MCF 10A (cell line): ENCODE measurements at places on chromosomes 16 and 17. TPM values are rescaled to one million over a fixed set of nuclear protein-coding genes. Genes with fewer than 3 reads are reported as not detected.

- peaks cover 39% of the 10 kb centered on the region for H3K4me1 ChIP-seq
- H3K27me3 ChIP-seq = no peaks in the 10 kb centered on the region
- peak overlapping the region; percentile 80 for H3K27ac ChIP-seq
- H3K4me3 ChIP-seq = peak overlapping the region; percentile 54
Observed at GRCh38 chr17:77455111-77455890, 314.5 kb downstream of the SEC14L1 start.

DNA sequence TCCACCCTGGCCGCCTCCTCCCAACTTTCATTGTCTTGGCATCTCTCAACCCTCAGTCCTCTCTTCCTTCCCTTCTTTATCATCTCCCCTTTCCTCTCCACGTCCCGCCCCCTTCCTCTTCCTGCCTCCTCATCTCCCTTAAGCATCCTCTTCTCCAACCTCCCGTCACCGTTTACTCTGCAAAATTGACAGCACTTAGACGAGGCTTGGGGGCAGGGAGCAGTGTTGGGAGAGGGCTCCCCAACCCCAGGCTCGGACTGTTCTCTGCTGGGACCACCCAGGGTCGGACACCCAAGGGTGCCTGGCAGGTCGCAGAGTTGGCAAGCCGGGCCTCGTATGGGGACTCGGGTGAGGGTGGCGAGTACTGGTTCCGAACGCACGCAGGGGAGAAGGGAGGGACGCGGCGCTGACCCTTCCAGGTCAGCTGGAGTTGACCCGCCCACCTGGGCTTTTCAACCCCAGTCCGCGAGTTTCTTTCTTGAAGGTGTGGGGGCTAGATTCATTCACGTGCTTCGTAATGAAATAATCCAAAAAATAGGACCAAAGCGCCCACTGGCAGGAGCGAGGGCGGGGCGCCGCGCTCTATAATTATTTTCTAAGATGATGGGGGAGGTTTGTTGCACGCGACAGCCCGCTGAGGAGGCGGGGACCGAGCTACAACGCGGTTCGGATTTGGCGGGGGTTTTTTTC, 775 bp upstream of the PAGR1 start:
- no peaks in the 10 kb centered on the region for H3K27me3 ChIP-seq
- no peak for DNase-seq
- H3K27ac ChIP-seq = peak overlapping the region; percentile 94
- H3K4me3 ChIP-seq = peak overlapping the region; percentile 89
- H3K4me1 ChIP-seq = peaks cover 47% of the 10 kb centered on the region

The TM4SF5 gene
- not detected in 2 replicates for total RNA-seq

GRCh38 chr16:30641378-30641982, 9.3 kb upstream of the PRR14 start:
- DNase-seq = no peak
- no peaks in the 10 kb centered on the region for H3K27me3 ChIP-seq
- no peaks in the 10 kb centered on the region for H3K36me3 ChIP-seq

DNA sequence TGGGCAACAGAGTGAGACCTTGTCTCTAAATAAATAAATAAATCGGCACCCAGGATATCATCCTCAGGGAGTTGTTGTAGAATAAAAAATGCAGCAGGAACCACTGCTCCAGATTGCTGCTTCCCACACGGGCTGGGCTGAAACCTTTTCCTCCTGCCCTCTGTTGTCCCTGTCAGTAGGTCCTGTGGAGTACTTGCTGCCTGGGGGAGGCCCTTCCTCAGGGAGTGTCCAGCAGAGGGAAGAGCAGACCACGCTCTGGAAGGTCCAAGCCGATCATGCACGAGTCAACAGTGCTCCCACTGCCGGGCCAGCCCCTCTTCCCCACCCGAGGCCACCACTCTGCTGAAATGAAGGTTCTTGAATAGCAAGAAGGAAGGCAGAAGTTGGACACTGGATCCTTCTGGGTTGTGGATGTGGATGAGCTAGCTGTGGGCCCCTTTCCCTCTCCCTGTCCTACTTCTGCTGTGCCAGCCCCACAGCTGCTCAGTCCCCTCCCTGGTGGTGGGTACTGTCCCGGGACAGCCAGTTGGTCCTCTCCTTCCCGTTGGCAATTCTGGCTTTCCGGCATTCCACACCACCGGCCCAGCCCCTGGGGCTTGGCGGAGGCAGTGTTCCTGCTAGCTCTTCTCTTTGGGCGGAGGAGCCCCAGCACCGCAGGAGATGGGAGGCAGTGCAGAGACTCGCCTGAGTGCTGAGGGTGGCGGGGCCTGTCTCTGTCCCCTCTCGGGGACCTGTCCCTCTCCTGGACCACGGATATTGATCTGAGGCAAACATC, 10.8 kb downstream of the CDK5R1 start:
- H3K4me1 ChIP-seq = peaks cover 18% of the 10 kb centered on the region
- no peaks in the 10 kb centered on the region for H3K36me3 ChIP-seq
- peak overlapping the region; percentile 3 for H3K4me3 ChIP-seq
- H3K27me3 ChIP-seq = no peaks in the 10 kb centered on the region

GRCh38 chr16:57264950-57265371, 19.5 kb downstream of the PLLP start:
- H3K27ac ChIP-seq = peak overlapping the region; percentile 89
- no peaks in the 10 kb centered on the region for H3K27me3 ChIP-seq
- DNase-seq = peak; percentile 72

- no peaks in the 10 kb centered on the region for H3K4me1 ChIP-seq
- H3K27me3 ChIP-seq = no peaks in the 10 kb centered on the region
- no peak overlapping the region for H3K27ac ChIP-seq
- DNase-seq = no peak
Observed at GRCh38 chr16:17392857-17393692, 77.7 kb downstream of the XYLT1 start.

GRCh38 chr17:65977041-65977440, 214.9 kb downstream of the CEP112 start:
- no peak for DNase-seq
- no peaks in the 10 kb centered on the region for H3K4me1 ChIP-seq
- H3K27me3 ChIP-seq = no peaks in the 10 kb centered on the region

DNA sequence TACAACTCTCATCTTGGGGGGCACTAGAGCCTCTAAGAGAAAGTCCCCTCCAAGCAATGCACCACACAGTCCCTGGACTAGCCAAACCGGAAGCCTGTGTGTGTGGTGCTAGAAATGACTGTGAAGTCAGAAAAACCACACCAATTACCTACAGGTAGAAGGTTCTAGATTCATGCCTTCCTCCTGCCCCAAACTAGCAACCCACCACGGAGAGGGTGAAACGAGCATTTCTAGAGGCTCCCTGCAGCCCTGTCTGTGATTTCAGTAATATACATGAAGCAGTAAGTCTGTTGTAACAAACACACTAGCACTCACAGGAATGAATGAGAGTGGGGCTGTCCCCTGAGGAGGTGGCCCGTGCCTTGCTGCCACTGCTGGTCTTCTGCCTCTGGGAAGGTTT, 13.6 kb downstream of the ZFHX3 start:
- peaks cover 18% of the 10 kb centered on the region for H3K36me3 ChIP-seq
- H3K27ac ChIP-seq = no peak overlapping the region
- DNase-seq = no peak
- no peaks in the 10 kb centered on the region for H3K27me3 ChIP-seq

The SPAG7 gene
- 112 and 151 TPM in 2 replicates for total RNA-seq

GRCh38 chr17:71437166-71437565, 683.7 kb upstream of the SOX9 start:
- H3K4me3 ChIP-seq = no peak overlapping the region
- H3K27me3 ChIP-seq = no peaks in the 10 kb centered on the region
- peaks cover 56% of the 10 kb centered on the region for H3K4me1 ChIP-seq
- no peaks in the 10 kb centered on the region for H3K36me3 ChIP-seq

DNA sequence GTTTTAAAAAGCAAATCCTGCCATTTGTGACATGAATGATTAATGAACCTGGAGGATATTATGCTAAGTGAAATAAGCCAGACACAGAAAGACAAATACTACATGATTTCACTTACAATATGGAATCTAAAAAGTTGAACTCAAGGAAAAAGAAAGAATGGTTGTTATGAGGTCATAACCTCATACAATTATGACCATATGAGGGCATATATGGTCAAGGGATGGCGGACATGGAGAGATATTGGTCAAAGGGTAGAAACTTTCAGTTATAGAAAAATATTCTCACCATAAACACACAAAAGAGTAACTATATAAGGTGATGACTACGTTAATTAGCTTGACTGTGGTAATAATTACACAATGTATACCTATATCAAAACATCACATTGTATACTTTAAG, 56.5 kb downstream of the MYO1D start:
- no peaks in the 10 kb centered on the region for H3K36me3 ChIP-seq
- no peaks in the 10 kb centered on the region for H3K27me3 ChIP-seq
- H3K27ac ChIP-seq = no peak overlapping the region
- DNase-seq = no peak
- no peaks in the 10 kb centered on the region for H3K4me1 ChIP-seq

GRCh38 chr17:34647511-34647910, 68.1 kb downstream of the TMEM132E start:
- no peaks in the 10 kb centered on the region for H3K27me3 ChIP-seq
- H3K27ac ChIP-seq = no peak overlapping the region
- no peaks in the 10 kb centered on the region for H3K36me3 ChIP-seq
- no peaks in the 10 kb centered on the region for H3K4me1 ChIP-seq
- no peak overlapping the region for H3K4me3 ChIP-seq
- DNase-seq = no peak

The SETD1A gene
- total RNA-seq = 15.0 and 15.8 TPM in 2 replicates

The NGFR gene
- 0.22 and 0.26 TPM in 2 replicates for total RNA-seq

DNA sequence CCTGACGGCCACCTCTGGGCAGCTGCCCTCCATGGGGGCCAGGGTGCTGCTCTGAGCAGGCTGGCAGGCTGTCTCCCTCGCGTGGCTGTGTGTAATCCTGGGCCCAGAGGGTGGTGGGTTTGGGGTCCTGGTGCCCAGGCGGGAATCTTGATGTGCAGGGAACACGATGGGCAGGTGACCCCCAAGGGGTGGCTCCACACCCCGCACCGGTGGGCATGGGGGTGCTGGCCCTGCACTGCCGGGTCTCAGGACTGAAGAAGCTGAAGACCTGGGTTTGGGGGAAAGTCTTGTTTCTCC, 8.6 kb downstream of the CHMP6 start:
- H3K27me3 ChIP-seq = peaks cover 13% of the 10 kb centered on the region
- H3K4me1 ChIP-seq = peaks cover 11% of the 10 kb centered on the region
- H3K36me3 ChIP-seq = peaks cover 29% of the 10 kb centered on the region
- H3K27ac ChIP-seq = no peak overlapping the region
- no peak for DNase-seq

- DNase-seq = no peak
- no peak overlapping the region for H3K27ac ChIP-seq
- H3K4me1 ChIP-seq = no peaks in the 10 kb centered on the region
- peaks cover 50% of the 10 kb centered on the region for H3K27me3 ChIP-seq
- H3K4me3 ChIP-seq = no peak overlapping the region
Observed at GRCh38 chr17:15323131-15323530, 18.3 kb downstream of the TEKT3 start.

DNA sequence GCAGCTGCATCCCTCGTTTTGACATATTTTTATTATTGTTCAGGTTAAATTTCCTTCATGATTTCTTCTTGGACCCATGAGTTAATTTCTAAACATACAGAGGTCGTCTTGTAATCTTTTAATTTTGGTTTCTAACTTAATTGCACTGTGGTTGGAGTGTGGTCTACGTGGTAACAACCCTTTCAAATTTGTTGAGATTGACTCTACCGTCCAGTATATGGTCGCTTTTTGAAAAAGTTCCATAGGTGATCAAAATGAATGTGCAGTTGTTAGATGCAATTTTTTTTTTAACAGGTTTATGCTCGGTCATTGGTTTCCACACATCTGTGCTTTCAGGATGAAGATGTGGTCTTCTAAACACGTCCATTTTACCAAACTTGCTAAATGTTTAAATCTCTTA, 11.0 kb upstream of the SLC6A4 start:
- H3K27me3 ChIP-seq = no peaks in the 10 kb centered on the region
- DNase-seq = no peak
- no peaks in the 10 kb centered on the region for H3K4me1 ChIP-seq
- H3K27ac ChIP-seq = no peak overlapping the region
- H3K4me3 ChIP-seq = no peak overlapping the region

GRCh38 chr17:82231312-82231561, 2.4 kb downstream of the SLC16A3 start:
- no peak for DNase-seq
- no peak overlapping the region for H3K27ac ChIP-seq
- H3K36me3 ChIP-seq = peaks cover 33% of the 10 kb centered on the region
- no peaks in the 10 kb centered on the region for H3K4me1 ChIP-seq

DNA sequence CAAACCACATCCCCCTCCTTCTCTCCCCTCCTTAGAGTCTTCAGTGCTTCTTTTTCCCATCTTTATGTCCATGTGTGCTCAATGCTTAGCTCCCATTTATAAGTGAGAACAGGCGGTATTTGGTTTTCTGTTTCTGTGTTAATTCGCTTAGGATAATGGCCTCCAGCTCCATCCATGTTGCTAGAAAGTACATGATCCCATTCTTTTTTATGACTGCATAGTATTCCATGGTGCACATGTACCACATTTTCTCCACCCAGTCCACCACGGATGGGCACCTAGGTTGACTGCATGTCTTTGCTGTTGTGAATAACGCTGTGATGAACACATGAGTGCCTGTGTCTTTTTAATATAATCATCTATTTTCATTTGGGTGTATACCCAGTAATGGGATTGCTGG, 44.3 kb downstream of the SLC39A11 start:
- H3K4me3 ChIP-seq = no peak overlapping the region
- H3K36me3 ChIP-seq = no peaks in the 10 kb centered on the region
- H3K27me3 ChIP-seq = no peaks in the 10 kb centered on the region
- H3K27ac ChIP-seq = no peak overlapping the region

DNA sequence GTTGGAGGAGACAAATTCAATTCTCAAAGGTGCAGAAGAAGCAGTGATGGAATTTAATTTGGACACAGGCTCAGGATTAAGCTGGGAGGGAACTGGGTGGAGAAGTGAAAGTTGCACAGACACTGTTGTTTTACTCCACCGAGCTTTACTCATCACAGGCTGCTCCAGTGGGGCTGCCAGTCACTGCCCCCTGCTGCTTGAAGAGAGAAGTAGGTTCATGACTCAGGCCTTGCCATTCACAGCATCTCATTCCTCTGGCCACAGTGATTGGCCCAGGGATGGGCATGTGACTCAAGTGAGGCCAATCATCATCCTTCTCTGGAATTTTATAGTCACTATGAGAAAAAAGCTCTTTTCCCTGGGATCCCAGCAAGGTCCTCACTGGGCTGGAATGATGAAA, 11.8 kb downstream of the GNAO1 start:
- H3K4me3 ChIP-seq = no peak overlapping the region
- peak; percentile 70 for DNase-seq
- peaks cover 11% of the 10 kb centered on the region for H3K27me3 ChIP-seq
- no peaks in the 10 kb centered on the region for H3K36me3 ChIP-seq
- H3K27ac ChIP-seq = no peak overlapping the region
- no peaks in the 10 kb centered on the region for H3K4me1 ChIP-seq

The ZNF287 gene
- 2.2 and 2.4 TPM in 2 replicates for total RNA-seq

The SDR42E1 gene
- total RNA-seq = 7.8 and 8.4 TPM in 2 replicates

GRCh38 chr17:56809820-56810179, 23.9 kb downstream of the C17orf67 start:
- H3K27me3 ChIP-seq = no peaks in the 10 kb centered on the region
- DNase-seq = no peak
- peaks cover 10% of the 10 kb centered on the region for H3K36me3 ChIP-seq
